DND-41 (cell line): ENCODE measurements at places on chromosomes 12 and 14.

GRCh38 chr12:52235822-52236361, 2.8 kb downstream of the KRT7 start:
- H3K27ac ChIP-seq: no peak overlapping the region
- no peak for DNase-seq
- no peaks in the 10 kb centered on the region for H3K27me3 ChIP-seq

DNA sequence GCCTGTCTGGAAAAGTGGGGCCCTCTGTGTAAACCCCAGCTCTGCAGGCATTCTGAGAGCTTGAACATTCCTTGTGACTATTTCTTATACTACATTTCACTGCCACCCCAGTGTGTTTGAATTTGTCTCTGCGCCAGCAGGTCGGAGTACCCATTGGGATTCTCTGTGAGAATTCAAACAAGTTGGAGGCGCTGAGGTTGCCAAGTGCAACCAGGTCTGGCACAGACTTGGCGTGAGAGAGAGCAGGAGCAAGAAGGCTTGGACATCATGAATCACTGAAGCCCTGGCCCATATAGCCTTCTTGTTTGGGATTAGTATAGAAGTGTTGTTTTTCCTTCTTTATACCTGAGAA, 33.0 kb upstream of the ATP2A2 start:
- H3K36me3 ChIP-seq: no peaks in the 10 kb centered on the region
- no peaks in the 10 kb centered on the region for H3K4me1 ChIP-seq
- H3K27ac ChIP-seq: no peak overlapping the region
- H3K27me3 ChIP-seq: no peaks in the 10 kb centered on the region

DNA sequence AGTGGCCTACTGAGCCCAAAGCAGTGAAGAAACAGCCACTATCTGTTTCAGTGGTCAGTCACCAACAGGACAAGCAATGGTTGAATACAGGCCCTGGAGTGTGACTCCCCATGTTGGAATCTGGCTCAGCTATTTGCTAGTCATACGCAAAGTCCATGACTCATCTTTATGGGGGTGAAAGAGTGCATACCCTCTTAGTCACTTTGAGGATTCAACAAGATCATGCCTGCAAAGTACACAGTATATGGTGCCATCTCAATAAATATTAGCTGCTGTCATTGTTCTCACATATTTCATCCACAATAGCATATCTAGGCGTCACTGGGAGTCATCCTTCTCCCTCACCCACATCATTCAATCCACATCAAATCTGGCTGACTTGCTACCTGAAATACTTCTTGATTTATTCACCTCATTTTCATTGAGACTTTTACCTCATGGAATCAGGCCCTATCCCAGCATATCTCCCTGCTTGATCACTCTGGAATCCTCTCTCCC, 26.4 kb upstream of the STAB2 start:
- H3K4me1 ChIP-seq: no peaks in the 10 kb centered on the region
- no peak overlapping the region for H3K4me3 ChIP-seq
- DNase-seq: no peak
- H3K27me3 ChIP-seq: no peaks in the 10 kb centered on the region
- H3K27ac ChIP-seq: no peak overlapping the region

GRCh38 chr14:81193924-81194633, 26.7 kb downstream of the GTF2A1 start:
- peaks cover 15% of the 10 kb centered on the region for H3K4me1 ChIP-seq
- DNase-seq: peak; percentile 25
- no peaks in the 10 kb centered on the region for H3K27me3 ChIP-seq
- H3K36me3 ChIP-seq: peaks cover 95% of the 10 kb centered on the region
- no peak overlapping the region for H3K4me3 ChIP-seq

- DNase-seq: no peak
- no peaks in the 10 kb centered on the region for H3K4me1 ChIP-seq
- no peaks in the 10 kb centered on the region for H3K27me3 ChIP-seq
- H3K4me3 ChIP-seq: no peak overlapping the region
These were observed 207.1 kb downstream of the ANO4 start for GRCh38 chr12:101001669-101002068.

- peaks cover 13% of the 10 kb centered on the region for H3K4me1 ChIP-seq
- no peaks in the 10 kb centered on the region for H3K36me3 ChIP-seq
- no peak overlapping the region for H3K4me3 ChIP-seq
- DNase-seq: no peak
These were observed 223.9 kb downstream of the PTPRO start for GRCh38 chr12:15546102-15546701.

GRCh38 chr12:4829793-4830162, 79.9 kb upstream of the KCNA1 start:
- peak overlapping the region; percentile 90 for H3K27ac ChIP-seq
- peak; percentile 73 for DNase-seq
- H3K4me1 ChIP-seq: peaks cover 68% of the 10 kb centered on the region
- no peaks in the 10 kb centered on the region for H3K36me3 ChIP-seq

GRCh38 chr14:36498938-36499337, 21.1 kb downstream of the NKX2-1 start:
- no peak for DNase-seq
- no peak overlapping the region for H3K4me3 ChIP-seq
- H3K27ac ChIP-seq: no peak overlapping the region
- no peaks in the 10 kb centered on the region for H3K4me1 ChIP-seq
- H3K36me3 ChIP-seq: no peaks in the 10 kb centered on the region

GRCh38 chr14:56135668-56136067, 17.5 kb downstream of the PELI2 start:
- no peak overlapping the region for H3K27ac ChIP-seq
- no peak for DNase-seq
- H3K4me1 ChIP-seq: peaks cover 78% of the 10 kb centered on the region
- H3K36me3 ChIP-seq: 0 out of 2 replicates have a peak, but pooled peaks cover 3% of the 10 kb centered on the region
- H3K4me3 ChIP-seq: no peak overlapping the region

GRCh38 chr14:71583194-71583593, 349.0 kb upstream of the RGS6 start:
- H3K27me3 ChIP-seq: no peaks in the 10 kb centered on the region
- no peak for DNase-seq
- H3K4me1 ChIP-seq: no peaks in the 10 kb centered on the region
- no peak overlapping the region for H3K4me3 ChIP-seq
- no peaks in the 10 kb centered on the region for H3K36me3 ChIP-seq

DNA sequence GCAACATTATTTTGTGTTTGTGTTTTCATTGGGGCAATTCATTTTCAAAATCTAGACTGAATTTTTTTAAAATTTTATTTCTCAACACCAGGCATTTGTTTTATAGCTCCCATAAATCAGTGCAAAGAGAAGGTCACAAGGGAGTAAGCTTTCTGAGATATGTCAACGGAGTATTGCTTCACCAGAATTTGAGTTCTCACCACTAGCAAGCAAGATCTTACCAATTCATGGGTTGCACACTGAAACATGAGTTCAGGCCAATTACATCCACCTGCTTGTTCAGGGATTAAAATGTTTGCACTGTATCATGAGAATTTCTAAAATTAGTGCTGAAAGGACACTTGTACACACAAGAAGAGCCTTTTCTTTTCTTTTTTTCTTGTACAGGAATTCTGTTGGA, 121.9 kb downstream of the CAND1 start:
- H3K27me3 ChIP-seq: no peaks in the 10 kb centered on the region
- H3K4me3 ChIP-seq: no peak overlapping the region
- peaks cover 17% of the 10 kb centered on the region for H3K4me1 ChIP-seq

GRCh38 chr14:101716956-101717662, 44.4 kb upstream of the PPP2R5C start:
- DNase-seq: no peak
- no peak overlapping the region for H3K4me3 ChIP-seq
- no peak overlapping the region; the same call in 1 of the 2 replicates for H3K27ac ChIP-seq
- H3K4me1 ChIP-seq: peaks cover 30% of the 10 kb centered on the region
- no peaks in the 10 kb centered on the region for H3K27me3 ChIP-seq

GRCh38 chr14:37257501-37258070, 59.8 kb downstream of the MIPOL1 start:
- no peaks in the 10 kb centered on the region for H3K27me3 ChIP-seq
- DNase-seq: no peak
- no peaks in the 10 kb centered on the region for H3K36me3 ChIP-seq
- H3K4me3 ChIP-seq: no peak overlapping the region
- H3K4me1 ChIP-seq: no peaks in the 10 kb centered on the region
- no peak overlapping the region for H3K27ac ChIP-seq

- no peak for DNase-seq
- H3K4me3 ChIP-seq: no peak overlapping the region
- no peaks in the 10 kb centered on the region for H3K4me1 ChIP-seq
- peaks cover 30% of the 10 kb centered on the region for H3K27me3 ChIP-seq
These were observed 1.9 kb upstream of the KRT18 start for GRCh38 chr12:52946797-52947547.

DNA sequence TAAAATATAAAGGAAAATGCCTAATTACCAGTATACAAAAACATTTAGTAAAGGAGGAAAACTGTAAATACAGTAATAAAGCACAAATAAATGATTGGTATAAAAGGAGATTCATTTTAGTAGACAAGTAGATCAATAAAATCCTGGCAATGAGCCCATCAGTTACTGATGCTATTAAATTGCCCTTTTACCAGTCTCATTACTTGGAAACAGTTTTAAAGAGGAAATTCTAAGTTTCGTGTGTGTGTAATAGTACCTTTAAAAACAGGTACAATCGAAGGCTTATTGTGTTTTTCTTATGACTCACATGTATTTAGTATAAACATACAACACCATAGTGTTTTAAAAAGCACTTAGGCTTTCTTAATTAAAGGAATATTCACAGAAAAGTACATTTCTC, 46.4 kb upstream of the SYT10 start:
- no peaks in the 10 kb centered on the region for H3K4me1 ChIP-seq
- no peak overlapping the region for H3K27ac ChIP-seq
- no peak for DNase-seq
- no peaks in the 10 kb centered on the region for H3K27me3 ChIP-seq
- no peaks in the 10 kb centered on the region for H3K36me3 ChIP-seq
- no peak overlapping the region for H3K4me3 ChIP-seq

GRCh38 chr12:83931451-83931850, 981.1 kb downstream of the SLC6A15 start:
- H3K27me3 ChIP-seq: no peaks in the 10 kb centered on the region
- no peak overlapping the region for H3K27ac ChIP-seq
- DNase-seq: no peak

DNA sequence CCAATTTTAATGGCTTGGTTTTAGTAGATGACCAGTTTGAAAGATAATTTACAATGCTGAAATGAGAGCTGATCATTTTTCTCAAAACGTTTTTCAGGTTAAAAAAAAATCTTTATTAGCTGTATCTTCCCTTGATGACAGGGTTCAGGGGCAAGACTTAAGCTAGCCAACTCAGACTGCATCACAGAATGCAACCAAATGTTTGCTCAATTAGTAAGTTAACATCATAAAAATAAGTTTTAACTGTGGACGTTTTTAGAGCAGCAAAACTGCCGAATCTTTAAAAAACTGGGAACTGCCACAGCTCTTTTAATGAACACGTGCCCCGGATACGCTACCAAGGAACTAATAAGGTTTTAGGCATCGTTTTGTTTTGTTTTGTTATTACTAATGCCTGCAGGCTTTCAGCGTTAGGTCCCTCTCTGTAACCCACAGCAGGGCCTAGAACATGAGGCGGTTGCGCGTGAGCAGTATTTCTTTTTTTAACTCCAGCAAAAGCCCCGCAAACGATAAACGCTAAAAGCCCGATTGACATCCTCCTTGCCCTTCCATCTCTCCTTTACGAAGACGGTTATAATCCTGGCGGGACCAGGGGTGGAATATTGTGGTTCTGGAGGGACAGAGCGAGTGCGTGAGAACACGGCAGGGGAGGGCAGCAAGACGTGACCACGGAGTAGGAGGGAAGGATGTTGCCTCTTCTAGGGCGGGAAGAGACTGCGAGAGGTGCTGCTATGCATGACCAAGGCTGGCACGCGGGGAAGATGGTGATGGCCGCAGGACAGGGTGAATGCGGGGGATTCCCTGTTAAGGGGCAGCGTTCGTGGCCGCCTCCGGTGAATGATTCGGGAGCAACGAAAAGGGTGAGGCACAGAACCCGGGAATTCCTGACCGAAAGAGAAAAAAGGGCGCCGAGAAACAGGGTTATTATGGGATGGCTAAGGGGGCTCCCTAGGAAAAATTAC, 652 bp downstream of the SUPT16H start:
- H3K36me3 ChIP-seq: peaks cover 59% of the 10 kb centered on the region
- peak overlapping the region; percentile 99 for H3K27ac ChIP-seq
- H3K4me1 ChIP-seq: peaks cover 59% of the 10 kb centered on the region
- no peaks in the 10 kb centered on the region for H3K27me3 ChIP-seq
- peak overlapping the region; percentile 88 for H3K4me3 ChIP-seq

DNA sequence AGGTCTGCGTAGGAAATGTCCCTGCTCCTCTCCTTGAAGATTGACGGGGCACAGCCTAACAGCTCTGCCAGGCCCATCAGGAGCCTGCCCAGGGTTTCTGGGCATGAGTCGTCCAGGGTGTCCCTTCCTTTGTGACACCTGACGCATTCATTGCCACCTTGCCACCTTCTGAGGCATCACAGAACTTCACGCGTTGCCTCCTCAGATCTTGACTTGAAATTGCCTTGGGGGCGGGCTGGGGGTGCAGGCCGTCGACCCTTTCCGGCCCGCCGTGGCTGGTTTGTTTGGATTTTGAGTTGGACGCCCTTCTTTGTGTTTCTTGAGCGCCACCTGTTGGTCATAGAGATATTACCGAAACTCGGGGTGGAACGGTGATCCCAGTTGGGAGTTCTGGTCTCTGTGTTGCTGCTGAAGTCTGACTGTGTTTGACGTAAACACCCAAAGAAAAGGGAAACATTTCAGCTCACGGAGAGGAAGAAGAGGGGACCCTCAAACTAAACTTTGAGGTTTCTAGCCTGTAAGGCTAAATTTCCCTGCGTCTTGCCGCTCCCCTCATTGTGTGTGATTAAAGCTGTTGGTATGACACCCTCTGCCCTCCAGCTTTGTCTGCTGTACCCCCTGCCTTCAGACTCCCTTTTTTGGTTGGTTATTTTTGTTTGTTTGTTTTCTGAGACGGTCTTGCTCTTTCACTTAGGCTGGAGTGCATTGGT, 44.6 kb downstream of the MLXIP start:
- H3K27me3 ChIP-seq: no peaks in the 10 kb centered on the region
- peaks cover 13% of the 10 kb centered on the region for H3K36me3 ChIP-seq
- H3K4me1 ChIP-seq: peaks cover 10% of the 10 kb centered on the region
- peak; percentile 79 for DNase-seq
- peak overlapping the region; percentile 57 for H3K27ac ChIP-seq
- H3K4me3 ChIP-seq: no peak overlapping the region

DNA sequence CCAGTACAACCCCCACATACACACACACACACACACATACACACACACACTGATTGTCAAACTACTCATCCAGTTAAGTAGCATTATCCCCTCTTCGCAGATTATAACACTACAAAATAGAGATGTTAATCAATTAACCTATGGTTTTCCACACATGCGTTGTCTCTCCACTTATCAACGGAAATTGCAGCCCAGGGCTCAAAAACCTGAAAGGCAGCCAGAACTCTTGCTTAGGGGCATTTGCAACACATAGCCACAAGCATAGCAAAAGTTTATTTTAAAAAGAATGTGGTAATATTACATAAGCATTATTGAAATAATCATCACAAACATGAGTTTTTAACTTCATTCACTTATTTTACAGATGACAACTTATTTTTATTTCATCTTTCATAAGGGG, 265.8 kb downstream of the SLC16A7 start:
- no peak overlapping the region for H3K27ac ChIP-seq
- H3K36me3 ChIP-seq: no peaks in the 10 kb centered on the region
- H3K4me1 ChIP-seq: no peaks in the 10 kb centered on the region
- no peak for DNase-seq
- no peaks in the 10 kb centered on the region for H3K27me3 ChIP-seq
- H3K4me3 ChIP-seq: no peak overlapping the region

GRCh38 chr14:57038689-57039088, 228.4 kb upstream of the OTX2 start:
- H3K4me1 ChIP-seq: no peaks in the 10 kb centered on the region
- no peaks in the 10 kb centered on the region for H3K36me3 ChIP-seq
- no peaks in the 10 kb centered on the region for H3K27me3 ChIP-seq
